Neural progenitor cell (in vitro differentiated cells): ENCODE measurements at places on chromosomes 3 and 15. TPM values are rescaled to one million over a fixed set of nuclear protein-coding genes. Genes with fewer than 3 reads are reported as not detected.

- DNase-seq = no peak
Observed at GRCh38 chr3:126956361-126956760, 26.6 kb upstream of the PLXNA1 start.

- DNase-seq = no peak
Observed at GRCh38 chr15:44479343-44479742, 51.9 kb downstream of the CTDSPL2 start.

Gene FGD5
- total RNA-seq = 0.24 and 0.25 TPM in 2 replicates

GRCh38 chr3:173761161-173761560 lies 363.6 kb downstream of the NLGN1 start:
- no peak for DNase-seq

DNA sequence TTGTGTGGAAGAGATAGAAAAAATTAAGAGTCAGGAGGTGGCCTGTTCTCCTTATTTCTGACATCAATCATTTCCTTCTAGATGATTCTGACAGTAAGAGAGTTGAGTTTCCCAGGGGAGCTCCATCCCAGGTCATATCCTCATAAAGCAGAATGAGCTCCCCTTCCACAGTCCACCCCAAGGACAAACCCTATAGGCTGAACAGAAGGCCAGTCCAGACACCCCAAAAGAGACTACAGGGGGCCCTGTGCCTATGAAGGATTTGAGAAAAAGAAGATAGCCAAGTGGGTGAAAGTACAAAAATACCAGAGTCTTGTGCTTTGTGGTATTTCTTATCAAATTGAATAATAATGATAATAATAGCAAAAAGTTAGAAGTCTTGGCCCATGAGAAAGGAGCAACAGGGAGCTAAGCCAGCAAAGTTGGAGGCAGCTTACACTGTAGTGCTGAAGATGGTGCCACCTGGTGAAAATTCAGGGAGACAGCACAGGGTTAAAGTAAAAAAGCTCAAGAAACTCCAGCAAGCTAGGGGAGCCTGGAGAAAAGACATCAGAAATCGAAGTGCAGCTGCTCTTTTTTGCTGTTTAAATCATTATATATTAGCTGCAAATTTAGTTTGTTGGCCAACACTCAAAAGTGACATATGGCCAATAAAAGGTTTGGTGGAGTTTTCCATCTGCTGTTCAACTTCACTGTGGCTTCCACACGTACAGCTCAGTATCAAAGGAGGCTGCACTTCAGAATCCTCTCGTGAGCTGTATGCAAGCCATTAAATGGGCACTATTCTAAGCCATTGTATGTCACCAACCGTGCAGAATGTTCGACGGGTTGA lies 35.8 kb upstream of the SLC24A5 start:
- DNase-seq = peak; percentile 68

DNA sequence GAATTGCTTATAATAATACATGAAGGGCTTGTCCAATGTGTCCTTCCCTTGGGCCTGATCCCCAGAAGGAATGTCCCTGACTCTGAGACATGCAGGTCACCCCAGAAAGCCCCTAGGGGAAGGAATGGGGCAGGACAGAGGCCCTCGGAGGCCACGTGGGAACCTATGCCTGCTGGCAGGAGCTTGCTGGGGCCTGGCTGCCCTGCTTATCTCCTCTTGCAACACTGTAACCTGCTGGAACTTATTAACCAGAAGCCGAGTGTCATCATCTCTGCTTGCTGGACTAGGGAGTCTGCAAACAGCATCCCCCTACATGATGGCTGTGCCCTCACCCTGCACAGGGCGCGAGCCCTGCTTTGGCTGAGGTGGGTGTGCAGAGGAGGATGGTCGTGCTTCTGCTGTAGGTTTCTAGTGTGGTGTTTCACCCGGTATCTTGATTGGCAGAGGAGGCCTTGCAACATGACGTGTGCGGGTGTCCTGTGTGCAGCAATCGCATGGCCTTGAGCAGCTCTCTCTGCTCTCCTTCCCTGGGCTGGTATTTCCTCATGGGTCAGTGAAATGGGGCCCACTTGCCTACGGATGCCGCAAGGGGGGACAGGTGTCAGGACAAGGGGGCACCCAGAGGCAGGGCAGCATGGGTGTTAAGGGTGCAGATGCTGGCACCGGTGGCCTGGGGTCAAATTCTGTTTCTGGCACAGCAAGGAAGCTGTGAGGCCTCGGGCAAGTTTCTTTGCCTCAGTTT lies 5.0 kb downstream of the CHST13 start:
- no peak for DNase-seq

- no peak for DNase-seq
Observed at GRCh38 chr3:187550446-187550845, 119.7 kb downstream of the SST start.

DNA sequence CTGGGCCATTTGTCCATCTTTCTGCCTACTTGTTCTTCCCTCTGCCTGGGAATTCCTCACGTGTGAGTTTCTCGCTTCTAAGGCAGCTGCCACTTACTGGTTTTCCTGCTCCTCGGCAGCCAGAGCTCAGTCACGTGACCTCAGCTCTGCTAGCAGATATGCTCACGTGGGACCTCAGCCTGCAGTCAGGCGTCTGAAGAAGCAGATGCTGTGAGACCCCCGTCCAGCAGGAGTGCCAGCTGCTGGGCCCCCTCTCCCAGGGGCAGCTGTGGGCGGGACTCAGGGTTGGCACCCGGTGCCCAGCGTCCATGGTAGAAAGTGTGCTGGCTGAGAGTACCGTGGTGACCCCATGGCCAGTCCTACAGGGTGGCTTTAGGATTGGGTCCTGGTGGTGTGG lies 161.3 kb upstream of the TLE3 start:
- DNase-seq = no peak

DNA sequence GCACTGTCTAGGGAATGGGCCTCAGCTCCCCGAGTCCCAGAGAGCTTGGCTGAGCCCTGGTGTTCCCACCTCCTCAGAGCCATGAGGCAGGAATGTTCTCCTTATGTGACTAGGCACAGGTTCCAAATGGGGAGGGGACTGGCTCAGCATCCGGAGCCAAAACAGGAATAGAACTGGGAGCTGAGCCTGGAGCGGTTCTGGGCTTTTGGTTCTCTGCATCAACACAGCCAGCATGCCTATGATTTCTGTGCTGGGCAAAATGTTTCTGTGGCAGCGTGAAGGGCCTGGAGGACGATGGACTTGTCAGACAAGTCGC lies at the start of gene FAM131A:
Gene FAM131A (plus strand): TSS at position 202 of the 316 bp plus-strand sequence. CDS start 31 bp downstream, at position 233.
- no peak for DNase-seq

- no peak for DNase-seq
Observed at GRCh38 chr3:16412192-16412800, 101.2 kb downstream of the RFTN1 start.

GRCh38 chr3:157918402-157918801 lies 187.8 kb downstream of the SHOX2 start:
- DNase-seq = no peak

- peak; percentile 91 for DNase-seq
Observed at GRCh38 chr3:127547761-127548605, 42.5 kb downstream of the TPRA1 start.

GRCh38 chr15:96333131-96334016 lies 2.9 kb downstream of the NR2F2 start:
- peak; percentile 62 for DNase-seq

DNA sequence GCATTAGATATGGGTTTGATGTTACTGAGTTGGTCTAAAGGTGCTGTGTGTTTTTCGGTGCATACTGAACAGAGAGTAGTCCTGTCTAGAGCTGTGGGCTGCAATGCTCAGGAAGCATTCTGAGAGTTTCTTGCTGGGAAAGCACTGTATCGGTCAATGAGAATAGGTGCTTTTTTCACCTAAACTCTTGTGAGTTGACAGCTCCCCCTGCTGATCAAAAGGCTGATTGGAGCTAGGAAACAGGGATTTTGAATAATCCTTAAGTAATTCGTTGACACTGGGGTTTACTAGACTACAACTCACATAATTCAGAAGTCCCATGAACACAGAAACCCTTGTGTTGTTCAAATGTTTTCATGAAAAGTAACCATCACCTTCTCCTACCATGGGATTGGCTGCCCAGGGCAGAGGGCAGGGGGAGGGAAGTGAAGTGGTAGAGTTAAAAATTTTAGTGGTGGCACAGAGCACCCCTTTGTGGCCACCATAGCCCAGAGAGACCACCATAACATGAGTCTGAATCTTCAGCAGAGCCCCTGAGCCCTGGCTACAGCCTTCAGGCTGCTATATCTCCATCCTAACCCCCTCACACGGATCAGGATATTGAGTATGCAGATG lies 13.0 kb upstream of the MANF start:
- DNase-seq = peak; percentile 88

GRCh38 chr3:175046601-175047000 lies 187.5 kb downstream of the NAALADL2 start:
- DNase-seq = no peak

DNA sequence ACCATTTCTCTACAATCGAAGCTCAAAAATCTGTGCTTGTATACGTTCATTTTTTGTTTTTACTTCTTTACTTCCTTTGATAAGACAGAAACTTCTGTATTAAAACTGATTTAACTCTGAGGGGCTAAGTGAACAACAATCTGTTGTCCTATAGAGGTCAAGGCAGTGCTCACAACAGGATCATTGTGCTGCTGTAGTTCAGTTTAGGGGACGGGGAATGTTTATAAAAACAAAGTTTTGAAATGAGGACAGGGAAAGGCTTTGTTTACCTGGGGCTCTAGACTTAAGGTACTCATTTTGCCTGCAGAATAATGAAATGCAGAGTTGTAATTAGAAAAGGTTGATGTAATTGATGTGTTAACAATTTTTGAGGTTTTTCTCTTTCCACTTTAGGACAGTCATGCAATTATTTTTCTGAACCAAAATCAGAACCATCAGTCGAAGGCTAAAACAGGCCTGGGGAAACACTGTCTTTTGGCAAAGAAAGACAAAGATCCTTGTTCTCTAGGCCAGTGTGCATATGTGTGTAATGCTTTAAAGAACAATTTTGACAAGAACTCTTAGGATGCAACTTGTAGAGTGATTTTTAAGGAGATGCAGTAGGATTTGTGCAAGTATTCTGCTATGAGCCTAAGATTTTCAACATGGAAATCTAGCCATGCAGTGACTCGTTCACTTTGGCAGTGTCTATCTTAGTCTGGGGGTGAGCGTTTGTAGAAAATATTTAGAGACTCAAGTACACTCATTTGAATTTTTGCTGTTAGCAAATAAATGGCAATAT lies 165.2 kb downstream of the PGPEP1L start:
- no peak for DNase-seq

GRCh38 chr15:33380406-33380805 lies 69.6 kb downstream of the RYR3 start:
- no peak for DNase-seq

GRCh38 chr15:92677999-92678398 lies 22.4 kb upstream of the FAM174B start:
- DNase-seq = no peak

- peak; percentile 6 for DNase-seq
Observed at GRCh38 chr3:160196511-160197104, 28.6 kb upstream of the C3orf80 start.

- no peak for DNase-seq
Observed at GRCh38 chr15:94234300-94234699, 2.9 kb downstream of the MCTP2 start.

- DNase-seq = no peak
Observed at GRCh38 chr3:196163666-196164493, 47.3 kb downstream of the ZDHHC19 start.

DNA sequence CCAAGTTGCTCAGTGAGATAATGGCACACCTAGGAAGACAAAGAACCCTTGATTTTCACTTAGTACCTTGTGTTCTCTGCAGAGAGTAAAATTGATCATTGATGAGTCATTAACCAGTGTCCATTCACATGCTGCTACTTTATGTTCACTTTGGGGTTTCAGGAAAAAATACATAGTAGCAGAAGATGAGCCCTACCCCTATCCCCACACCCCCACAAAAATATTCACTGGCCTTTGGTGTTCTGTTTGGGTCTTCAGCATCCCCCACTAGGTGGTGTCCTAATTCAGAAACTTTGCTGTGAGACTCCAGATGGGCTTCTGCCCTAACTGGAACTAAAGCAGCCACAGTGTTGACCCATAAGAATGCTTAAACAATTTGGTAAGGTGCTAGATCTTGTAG lies 178.8 kb downstream of the KLHL25 start:
- peak; percentile 60 for DNase-seq

- no peak for DNase-seq
Observed at GRCh38 chr15:46622851-46623250, 988.0 kb downstream of the SQOR start.

GRCh38 chr3:105618556-105618955 lies 250.3 kb downstream of the CBLB start:
- DNase-seq = no peak

Gene TM4SF1
- total RNA-seq = not detected in 2 replicates

- DNase-seq = peak; percentile 81
Observed at GRCh38 chr3:52277972-52278509, 408 bp downstream of the WDR82 start.

- DNase-seq = no peak
Observed at GRCh38 chr3:194308601-194309449, 42.3 kb downstream of the CPN2 start.

DNA sequence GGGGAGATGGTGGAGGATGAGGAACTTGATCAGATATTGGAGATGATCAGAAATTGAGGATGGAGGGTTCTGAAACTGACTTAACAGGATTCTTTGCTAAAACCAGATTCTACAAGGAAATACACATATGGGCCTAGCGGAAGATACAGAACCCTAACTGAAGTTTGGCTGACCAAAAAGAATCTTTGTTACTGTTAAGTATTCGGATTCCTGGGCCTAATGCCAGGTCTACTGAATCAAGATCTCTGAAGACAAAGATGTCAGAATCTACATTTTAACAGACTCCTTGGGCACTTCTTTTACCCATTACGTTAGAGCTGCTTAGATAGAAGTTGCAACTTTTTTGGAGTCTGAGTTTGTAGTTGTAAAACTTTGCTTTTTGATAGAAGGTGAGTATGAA lies 137.7 kb downstream of the FNDC3B start:
- DNase-seq = no peak

DNA sequence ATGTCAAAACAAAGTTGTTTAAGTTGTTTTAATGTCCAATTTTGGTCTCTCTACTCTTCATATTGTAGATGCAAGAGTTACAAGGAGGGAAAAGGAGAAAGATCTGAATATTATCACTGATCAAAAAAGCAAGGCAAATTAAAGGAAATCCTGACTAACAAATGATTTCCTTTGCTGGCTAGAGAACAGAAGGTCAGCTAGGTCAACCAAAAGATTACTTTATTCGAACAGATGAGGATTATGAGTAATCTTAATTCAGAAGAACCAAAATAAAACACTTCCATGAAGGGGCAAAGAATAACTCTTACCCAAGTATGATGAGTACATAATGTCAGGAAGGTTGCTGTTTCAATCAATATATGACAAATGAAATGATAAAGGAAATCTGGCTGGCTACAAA lies 33.8 kb downstream of the CPNE4 start:
- DNase-seq = no peak
